ENCODE measurements at places on chromosomes 7 and 10.

- no peak for DNase-seq
Observed at GRCh38 chr7:52695973-52696595, 339.3 kb upstream of the POM121L12 start.

DNA sequence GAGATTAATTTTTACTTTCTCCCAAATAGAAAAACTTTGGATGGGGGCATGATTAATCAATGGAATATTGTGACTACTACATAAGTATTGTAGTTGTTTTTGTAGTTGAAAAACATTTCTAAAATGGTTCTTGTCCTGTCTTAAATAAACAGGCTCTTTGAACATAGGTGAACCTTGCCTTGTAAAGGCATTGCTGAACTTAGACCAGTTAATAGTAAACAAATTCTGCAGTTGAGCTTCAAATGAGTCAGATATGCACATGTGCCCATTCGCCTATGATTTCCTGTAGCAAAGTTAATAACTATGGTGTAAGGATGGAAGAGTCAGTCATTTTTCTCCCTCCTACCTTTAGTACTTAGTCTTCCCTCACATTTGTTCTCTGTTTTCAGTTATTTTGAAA is 22.6 kb downstream of the CUTC start:
- no peak for DNase-seq

DNA sequence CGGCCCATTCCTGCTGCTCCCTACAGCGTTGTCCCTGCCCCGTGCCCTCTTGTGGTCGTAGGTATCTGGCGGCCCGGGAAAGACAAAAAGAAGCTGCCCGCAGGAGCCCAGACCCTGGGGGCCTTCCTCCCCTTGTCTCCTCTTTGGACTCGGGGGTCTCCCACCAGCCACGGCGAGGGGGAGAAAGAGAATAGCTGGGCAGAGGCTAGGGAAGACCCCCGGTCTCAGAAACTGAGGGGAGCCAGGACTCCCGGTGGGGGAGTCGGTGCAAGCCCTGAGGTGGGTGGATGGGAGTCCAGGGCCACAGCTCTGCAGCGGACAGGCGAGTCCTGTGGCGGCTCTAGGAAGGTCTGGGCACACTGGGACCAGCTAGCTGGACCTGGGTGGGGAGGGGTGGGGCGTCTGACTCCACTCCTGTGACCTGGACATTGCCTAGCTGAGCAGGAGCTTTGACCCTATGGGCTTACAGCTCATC is 1.3 kb upstream of the SH2D4B start:
- no peak for DNase-seq

GRCh38 chr10:3096149-3096548 is 28.8 kb downstream of the PFKP start:
- no peak for DNase-seq

- no peak for DNase-seq
Observed at GRCh38 chr10:23217471-23217870, 25.4 kb downstream of the PTF1A start.
